ENCODE measurements at places on chromosomes 7 and 10.

DNA sequence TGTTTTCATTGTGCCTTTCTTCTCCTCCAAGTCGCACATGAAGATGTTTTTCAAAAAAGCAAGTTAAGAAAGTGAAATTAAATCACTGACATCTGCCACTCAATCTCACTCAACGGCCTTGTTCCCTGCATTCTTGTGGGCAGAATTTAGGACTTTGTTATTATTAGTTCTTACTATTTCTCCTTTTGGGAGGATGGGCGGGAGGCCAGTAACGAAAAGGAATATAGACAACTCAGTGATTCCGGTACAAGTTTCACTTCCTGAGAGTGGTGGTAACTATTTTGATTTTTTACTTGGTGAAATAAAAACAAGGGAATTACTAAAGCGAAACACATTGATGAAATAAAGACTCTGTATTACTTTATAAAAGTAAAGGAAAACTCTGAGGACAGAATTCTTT lies 231.9 kb upstream of the HABP2 start:
- no peak for DNase-seq

GRCh38 chr7:114112806-114113205 lies 194.0 kb upstream of the PPP1R3A start:
- no peak for DNase-seq

GRCh38 chr7:3897430-3898372 lies 596.6 kb downstream of the SDK1 start:
- no peak for DNase-seq

DNA sequence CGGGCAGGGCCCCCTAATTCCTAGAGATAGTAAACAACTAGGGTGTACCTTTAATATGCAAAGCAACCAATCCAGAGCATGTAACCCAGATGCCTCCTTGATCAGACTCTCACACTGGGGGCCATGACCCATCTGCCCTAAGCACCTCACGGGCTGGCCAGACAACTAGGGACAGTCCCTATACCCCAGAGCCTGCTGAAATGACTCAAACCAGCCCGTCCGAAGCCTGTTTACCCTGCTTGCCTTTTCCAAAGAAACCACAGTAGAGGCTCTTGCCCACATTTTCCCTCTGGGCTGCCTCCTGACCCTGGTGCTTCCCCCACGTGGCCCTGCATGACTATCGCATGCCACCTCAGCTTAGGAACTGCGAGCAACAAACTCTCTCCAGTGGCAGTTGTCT lies 46.2 kb downstream of the RGS10 start:
- DNase-seq = no peak

GRCh38 chr10:79102498-79102874 lies 33.7 kb downstream of the ZMIZ1 start:
- no peak for DNase-seq

DNA sequence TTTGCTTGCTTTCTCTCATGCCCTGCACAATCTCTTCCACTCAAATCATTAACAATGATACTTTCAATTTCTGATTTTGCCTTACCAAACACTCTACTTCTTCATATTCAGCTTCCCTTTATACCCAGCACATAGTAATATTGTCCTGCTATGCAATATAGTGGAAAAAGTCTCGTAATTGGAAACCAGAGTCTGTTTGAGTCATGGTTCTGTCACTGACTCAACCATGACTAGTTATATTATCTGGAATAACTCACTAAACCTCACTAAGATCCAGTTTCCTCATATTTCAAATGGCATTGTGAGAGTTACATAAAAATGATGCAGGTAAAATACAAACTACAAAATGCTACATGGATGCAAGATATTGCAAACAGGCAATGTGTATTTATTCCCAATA lies 98.5 kb upstream of the LRRTM3 start:
- no peak for DNase-seq

- DNase-seq = no peak
Measured at GRCh38 chr10:28680358-28680752, 3.0 kb downstream of the BAMBI start.

DNA sequence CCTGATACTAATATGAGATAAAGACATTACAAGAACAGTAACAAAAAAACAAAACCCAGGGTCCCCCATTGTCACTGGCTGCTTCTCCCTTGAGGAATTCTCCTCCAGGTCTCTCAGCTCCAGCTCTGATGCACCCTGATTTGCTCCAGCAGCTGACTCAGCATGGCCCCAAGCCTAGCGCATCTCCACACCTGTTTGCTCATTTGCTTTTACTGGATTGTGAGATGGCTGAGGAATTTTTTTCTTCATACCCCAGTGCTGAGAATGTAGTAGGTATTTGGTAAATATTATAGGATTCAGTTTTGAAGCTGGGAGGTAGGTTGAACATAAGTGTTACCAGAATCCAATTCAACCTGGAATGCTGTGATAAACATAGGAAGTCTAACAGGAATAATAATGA lies 171.9 kb downstream of the PKD1L1 start:
- no peak for DNase-seq

- DNase-seq = no peak
Measured at GRCh38 chr10:125129076-125129458, 31.3 kb downstream of the CTBP2 start.

DNA sequence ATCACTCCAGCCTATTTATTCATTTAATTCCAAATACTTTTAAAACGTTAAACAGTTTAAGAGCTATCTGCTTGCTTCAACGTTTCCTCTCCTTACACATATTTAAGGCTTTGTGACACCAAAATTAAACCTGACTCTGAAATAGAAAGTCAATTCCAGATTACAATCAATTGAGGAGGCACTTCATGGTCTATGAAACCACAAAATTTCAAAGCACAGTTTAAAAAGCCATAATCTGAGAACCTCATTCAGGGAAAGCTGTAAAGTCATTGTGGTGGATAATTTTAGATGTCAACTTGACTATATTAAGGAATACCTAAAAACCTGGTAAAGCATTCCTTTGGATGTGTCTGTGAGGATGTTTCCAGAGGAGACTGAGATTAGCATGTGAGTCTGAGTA lies 6.2 kb downstream of the SNX13 start:
- no peak for DNase-seq

GRCh38 chr10:101028446-101029337 lies 2.2 kb downstream of the PDZD7 start:
- DNase-seq = no peak

DNA sequence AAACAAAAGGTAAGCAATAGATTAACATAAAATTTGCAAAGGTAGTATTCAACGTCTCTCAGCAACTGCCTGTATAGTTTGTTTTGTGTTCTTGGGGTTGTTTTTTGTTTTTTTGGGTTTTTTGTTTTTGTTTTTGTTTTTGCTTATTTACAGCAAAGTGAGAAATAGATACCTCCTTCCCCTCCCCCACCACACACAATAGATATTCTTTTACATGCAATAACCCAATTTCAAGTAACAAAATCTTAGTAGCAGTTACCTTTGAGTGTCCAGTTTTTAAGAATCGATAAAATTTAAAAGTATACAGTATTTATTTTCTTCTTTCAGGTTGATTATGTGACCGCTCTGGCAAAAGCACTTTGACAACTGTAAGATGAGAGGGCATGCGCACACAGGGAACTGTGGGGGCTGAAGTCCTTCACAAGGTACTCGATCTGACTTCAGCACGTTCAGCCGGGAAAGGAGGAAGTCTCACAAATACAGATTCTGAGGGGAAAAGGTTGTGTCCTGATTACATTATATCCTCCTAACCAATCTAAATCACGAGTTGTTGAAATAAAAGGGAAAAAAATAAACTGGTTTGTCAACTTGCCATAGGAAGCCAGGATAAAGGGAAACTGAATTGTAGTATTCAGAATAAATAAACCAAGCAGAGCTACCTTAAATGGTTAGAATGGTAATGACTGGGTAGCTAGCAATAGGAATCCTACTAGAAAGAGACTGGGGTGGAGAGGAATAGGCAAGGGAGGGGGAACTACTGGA lies 47.8 kb downstream of the CPEB3 start:
- no peak for DNase-seq

GRCh38 chr10:44378626-44379025 lies 6.3 kb downstream of the CXCL12 start:
- no peak for DNase-seq

- no peak for DNase-seq
Measured at GRCh38 chr7:97174303-97174702, 56.8 kb downstream of the SDHAF3 start.

DNA sequence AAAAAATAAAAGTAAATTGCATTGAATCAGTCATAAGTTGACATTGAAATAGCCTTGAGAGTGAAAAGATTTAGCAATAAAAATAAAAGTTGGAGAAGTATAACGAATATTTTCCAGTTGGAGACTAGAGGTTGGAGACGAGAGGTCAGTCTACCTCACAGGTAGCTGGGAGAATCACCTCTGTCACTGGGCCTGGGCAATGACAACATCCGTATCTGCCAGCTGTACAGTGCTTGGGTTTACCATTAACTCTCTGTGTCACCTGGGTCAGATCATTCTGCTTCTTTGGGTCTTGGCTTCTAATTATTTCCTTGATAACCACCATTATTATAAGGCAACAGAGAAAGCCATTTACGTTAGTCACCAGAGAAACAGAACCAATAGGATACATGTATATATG lies 62.0 kb upstream of the STEAP4 start:
- no peak for DNase-seq

- DNase-seq = no peak
Measured at GRCh38 chr10:26391701-26392695, 46.1 kb upstream of the APBB1IP start.

DNA sequence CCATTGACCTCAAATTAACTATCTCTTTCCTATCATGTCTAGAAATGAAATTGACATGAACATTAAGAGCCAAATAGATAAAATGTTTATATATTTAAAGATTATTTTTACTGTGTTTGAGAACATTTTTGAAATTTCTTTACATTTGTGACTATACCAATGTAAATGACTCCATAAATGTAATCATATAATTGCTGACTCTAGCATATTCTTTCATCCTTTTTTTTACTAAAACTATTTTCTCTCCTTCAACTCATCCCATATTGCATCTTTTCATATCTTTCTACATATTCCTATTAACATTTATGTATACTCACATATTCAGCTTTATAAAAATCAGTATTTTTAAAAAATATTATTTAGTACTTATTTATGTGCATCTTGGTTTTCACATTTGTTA lies 16.9 kb downstream of the TMEM106B start:
- no peak for DNase-seq

DNA sequence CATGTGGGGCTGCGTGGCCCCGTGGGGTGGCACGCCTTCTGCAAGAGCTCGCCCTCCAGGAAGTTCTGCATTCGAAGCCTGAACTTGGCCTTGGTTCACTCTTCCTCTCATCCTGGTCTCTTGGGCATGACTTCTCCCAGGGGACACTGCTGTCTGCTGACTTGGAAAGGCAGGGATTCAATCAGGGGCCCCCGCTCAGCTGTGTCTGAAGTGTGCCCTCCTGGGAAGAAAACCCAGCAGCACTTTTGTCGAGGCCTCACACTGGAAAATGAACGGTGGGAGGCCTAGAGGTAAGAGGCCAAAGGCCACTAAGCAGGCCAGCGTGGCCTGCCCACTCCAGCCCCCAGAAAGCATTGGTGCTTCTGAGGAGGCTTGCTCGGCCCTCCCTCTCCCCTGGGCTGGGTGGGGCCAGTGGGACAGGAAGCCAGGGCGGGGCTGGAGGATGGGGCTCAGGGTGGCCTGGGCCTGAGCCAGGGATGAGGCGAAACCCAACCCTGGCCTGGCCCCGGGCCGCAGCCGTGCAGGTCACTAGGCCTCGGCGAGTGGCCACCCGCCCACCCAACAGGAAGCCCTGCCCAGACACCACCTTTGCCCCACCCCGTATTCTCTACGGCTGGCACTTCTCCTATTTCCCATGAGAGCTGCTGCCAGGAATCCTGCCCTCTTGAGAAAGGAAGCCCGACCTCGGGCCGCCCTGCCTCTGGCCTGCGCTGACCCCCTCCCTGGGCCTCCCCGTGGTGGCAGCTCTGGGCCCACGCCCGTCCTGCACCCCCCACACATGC lies 81.1 kb downstream of the ZMIZ1 start:
- DNase-seq = no peak

GRCh38 chr7:369476-370258 lies 79.7 kb downstream of the FOXL3 start:
- no peak for DNase-seq

DNA sequence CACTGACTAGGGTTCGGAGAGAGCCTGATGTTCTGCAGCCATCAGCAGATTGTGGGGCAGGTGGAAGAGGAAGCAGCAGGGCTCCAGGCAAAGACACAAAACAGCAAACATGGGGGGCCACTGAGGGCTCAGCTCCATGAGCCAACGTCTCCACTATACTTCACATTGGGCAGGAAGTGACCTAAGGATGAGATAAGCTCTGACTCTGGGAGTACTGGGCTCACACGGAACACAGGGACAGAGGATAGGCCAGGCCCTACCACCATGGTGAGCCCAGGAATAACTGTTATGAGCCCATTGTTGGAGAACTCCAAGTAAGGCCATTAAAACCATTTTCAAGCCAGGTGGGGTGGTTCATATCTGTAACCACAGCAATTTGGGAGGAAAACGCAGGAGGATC lies 14.9 kb upstream of the MRPS24 start:
- DNase-seq = no peak

DNA sequence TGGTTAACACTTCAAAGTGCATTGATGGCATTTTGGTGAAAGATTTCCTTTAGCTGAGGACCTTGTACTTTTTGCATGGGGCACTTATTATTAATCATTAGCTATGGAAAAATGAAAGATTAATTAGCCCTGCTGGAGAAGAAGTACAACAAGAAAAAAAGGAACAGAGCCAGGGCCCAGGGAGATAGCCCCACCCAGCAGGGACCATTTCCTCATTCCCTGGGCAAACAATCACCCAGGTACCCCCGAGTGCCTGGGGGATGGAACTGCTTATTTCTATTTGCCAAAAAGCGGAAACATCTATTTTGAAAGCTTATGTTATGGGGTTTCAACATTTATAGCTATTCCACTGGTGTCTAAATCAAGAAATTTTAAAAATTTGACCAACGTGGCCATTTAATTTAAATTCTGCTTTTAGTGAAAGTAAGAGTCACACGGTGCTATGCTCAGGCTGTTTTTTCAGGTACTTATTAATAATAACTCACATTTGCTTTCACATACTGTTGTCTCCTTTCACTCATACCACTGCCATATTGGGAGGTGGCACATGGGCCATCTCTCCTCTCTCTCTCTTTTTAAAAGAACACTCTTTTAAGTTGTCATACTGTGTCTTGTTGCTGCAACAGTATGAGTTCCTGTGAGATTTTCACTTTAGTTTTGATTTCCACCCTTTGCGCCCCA lies 143.6 kb upstream of the KIF5B start:
- no peak for DNase-seq

GRCh38 chr7:128703609-128704241 lies 31.6 kb downstream of the GARIN1A start:
- DNase-seq = no peak

Data from non-pigmented ciliary epithelial cell (primary cell).